ENCODE measurements at places on chromosomes 12 and 14. TPM values are rescaled to one million over a fixed set of nuclear protein-coding genes. Genes with fewer than 3 reads are reported as not detected.

GRCh38 chr12:22318108-22318737, 16.3 kb downstream of the ST8SIA1 start:
- no peaks in the 10 kb centered on the region for H3K4me1 ChIP-seq
- H3K36me3 ChIP-seq, result no peaks in the 10 kb centered on the region
- H3K27me3 ChIP-seq, result no peaks in the 10 kb centered on the region

- H3K36me3 ChIP-seq, result no peaks in the 10 kb centered on the region
- H3K27me3 ChIP-seq, result no peaks in the 10 kb centered on the region
- no peak overlapping the region for H3K4me3 ChIP-seq
- DNase-seq, result no peak
Measured at GRCh38 chr12:7142056-7142644, 12.0 kb downstream of the CLSTN3 start.

GRCh38 chr12:71763677-71764379, 9.2 kb downstream of the RAB21 start:
- no peaks in the 10 kb centered on the region for H3K4me1 ChIP-seq
- H3K27ac ChIP-seq, result no peak overlapping the region
- H3K4me3 ChIP-seq, result no peak overlapping the region
- no peak for DNase-seq
- no peaks in the 10 kb centered on the region for H3K36me3 ChIP-seq
- no peaks in the 10 kb centered on the region for H3K27me3 ChIP-seq

DNA sequence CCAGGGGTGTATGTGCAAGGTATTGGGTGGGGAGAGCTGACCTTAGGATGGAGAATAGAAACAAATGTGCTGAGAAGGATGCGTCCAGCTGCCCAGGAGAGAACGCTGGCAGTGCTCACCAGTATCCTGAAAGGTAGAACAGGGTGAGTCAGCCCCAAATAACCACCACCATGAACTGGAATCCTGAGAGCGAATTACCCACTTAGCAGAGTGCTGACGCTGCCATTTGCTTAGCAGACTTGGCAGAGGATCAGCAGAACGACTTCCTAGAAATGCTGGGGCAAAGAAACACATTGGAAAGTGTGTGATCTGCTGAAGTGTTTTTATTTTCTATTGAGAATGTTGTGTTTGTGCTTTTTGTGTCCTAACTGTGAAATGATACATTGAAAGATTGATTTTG, 213.6 kb downstream of the ADGRD1 start:
- H3K4me3 ChIP-seq, result no peak overlapping the region
- no peak overlapping the region for H3K27ac ChIP-seq
- no peaks in the 10 kb centered on the region for H3K27me3 ChIP-seq

DNA sequence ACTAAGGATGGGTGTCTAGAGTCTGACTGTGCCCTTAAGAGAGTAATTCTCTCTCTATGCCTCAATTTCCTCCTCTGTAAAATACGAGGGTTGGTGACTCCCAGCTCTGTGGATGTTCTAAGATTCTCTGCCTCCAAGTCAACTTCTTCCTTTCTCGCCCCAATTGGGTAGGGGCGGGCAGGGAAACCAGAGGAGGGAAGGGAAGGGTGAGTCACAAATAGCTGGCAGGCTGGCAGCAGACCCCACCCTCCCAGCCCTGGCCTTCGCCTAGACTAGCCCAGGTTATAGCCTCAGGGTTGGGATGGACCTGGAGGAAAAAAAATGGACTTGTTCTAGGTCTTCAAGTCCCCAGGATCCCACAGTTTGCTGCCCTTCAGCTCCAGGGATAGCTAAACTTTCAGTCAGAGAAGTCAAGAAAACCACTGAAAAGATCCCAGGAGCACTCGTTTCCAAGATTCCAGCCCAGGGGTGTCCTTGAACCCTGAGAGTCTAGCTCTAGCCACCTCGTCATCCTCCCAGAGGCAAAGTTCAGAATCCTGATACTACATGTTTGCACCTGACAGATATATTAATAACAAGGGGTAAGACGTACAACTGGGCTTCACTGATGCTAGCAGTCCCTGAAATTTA, 2.3 kb downstream of the DGKA start:
- H3K4me3 ChIP-seq, result no peak overlapping the region
- H3K36me3 ChIP-seq, result no peaks in the 10 kb centered on the region
- H3K27ac ChIP-seq, result no peak overlapping the region
- DNase-seq, result no peak

- H3K4me1 ChIP-seq, result no peaks in the 10 kb centered on the region
- no peak overlapping the region for H3K27ac ChIP-seq
- no peaks in the 10 kb centered on the region for H3K36me3 ChIP-seq
- H3K27me3 ChIP-seq, result no peaks in the 10 kb centered on the region
- no peak overlapping the region for H3K4me3 ChIP-seq
- no peak for DNase-seq
Measured at GRCh38 chr14:99889268-99889667, 96.1 kb downstream of the EML1 start.

- H3K4me1 ChIP-seq, result no peaks in the 10 kb centered on the region
- H3K27me3 ChIP-seq, result no peaks in the 10 kb centered on the region
- DNase-seq, result no peak
- no peak overlapping the region for H3K27ac ChIP-seq
- H3K36me3 ChIP-seq, result no peaks in the 10 kb centered on the region
Measured at GRCh38 chr14:52701223-52701622, 5.8 kb upstream of the PSMC6 start.

GRCh38 chr12:76201758-76202157, 117.3 kb upstream of the NAP1L1 start:
- DNase-seq, result no peak
- H3K4me3 ChIP-seq, result no peak overlapping the region
- H3K36me3 ChIP-seq, result no peaks in the 10 kb centered on the region
- H3K4me1 ChIP-seq, result no peaks in the 10 kb centered on the region
- no peaks in the 10 kb centered on the region for H3K27me3 ChIP-seq
- no peak overlapping the region for H3K27ac ChIP-seq

DNA sequence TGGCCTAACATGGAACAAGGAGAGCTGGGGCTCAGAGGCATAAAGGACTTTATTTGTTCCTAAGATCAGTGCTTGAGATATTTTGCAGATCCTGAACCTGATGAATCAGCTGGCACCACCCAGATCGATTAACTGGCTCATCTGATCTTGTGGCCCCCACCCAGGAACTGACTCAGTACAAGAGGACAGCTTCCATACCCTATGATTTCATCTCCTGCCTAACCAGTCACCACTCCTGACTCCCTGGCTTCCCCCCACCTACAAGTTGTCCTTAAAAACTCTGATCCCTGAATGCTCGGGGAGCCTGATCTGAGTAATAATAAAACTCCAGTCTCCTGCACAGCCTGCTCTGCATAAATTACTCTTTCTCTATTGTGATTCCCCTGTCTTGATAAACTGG, 5.1 kb downstream of the C12orf56 start:
- H3K36me3 ChIP-seq, result no peaks in the 10 kb centered on the region
- no peak for DNase-seq
- no peaks in the 10 kb centered on the region for H3K4me1 ChIP-seq

GRCh38 chr12:20624718-20625117, 70.4 kb upstream of the SLCO1C1 start:
- no peak overlapping the region for H3K4me3 ChIP-seq
- peaks cover 3% of the 10 kb centered on the region for H3K36me3 ChIP-seq
- no peak overlapping the region for H3K27ac ChIP-seq

GRCh38 chr12:88784166-88784565, 203.9 kb upstream of the KITLG start:
- DNase-seq, result no peak
- no peaks in the 10 kb centered on the region for H3K4me1 ChIP-seq
- H3K27me3 ChIP-seq, result no peaks in the 10 kb centered on the region

GRCh38 chr12:28500373-28501024, 310.2 kb downstream of the CCDC91 start:
- peaks cover 2% of the 10 kb centered on the region for H3K36me3 ChIP-seq
- H3K27me3 ChIP-seq, result no peaks in the 10 kb centered on the region
- H3K4me1 ChIP-seq, result no peaks in the 10 kb centered on the region

DNA sequence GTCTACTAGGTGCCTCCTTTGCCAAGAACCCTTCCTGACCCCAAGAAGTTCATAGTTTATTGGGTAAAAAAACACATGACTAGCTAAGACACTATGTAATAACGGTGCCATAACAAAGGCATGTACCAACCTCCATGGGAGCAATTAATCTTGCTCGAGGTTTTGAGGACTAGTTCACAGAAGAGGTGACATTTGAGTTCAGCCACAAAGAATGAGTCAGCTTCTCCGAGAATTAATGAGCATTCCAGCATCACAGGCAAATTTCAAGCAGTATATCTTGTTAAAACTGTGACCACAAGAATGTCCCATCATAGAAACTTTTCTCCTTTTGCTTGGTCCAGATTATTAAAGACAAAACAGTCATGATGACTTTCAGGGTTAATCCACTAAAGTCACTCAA, 113.0 kb upstream of the RAP1B start:
- H3K36me3 ChIP-seq, result no peaks in the 10 kb centered on the region
- H3K4me3 ChIP-seq, result no peak overlapping the region
- no peak overlapping the region for H3K27ac ChIP-seq
- no peak for DNase-seq

DNA sequence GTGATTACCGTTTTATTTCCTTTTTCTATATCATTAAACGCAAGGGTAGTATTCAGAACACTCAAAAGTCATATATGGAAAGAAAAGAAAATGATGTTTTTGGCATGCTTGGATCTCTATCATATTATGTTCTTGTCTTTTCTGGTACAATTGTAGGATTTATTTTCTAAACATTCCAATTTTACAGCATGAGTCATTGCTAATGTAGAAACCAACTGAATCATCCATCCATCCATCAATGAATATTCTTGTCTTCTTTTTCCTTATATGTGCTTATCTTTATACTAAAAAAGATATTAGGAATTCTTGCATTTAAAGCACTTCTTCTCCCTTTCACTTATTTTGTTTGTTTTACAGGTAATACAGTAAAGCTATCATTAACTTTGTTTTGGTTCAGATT, 20.4 kb upstream of the AMIGO2 start:
- H3K27me3 ChIP-seq, result no peaks in the 10 kb centered on the region
- H3K4me3 ChIP-seq, result no peak overlapping the region
- H3K36me3 ChIP-seq, result no peaks in the 10 kb centered on the region
- DNase-seq, result no peak
- H3K27ac ChIP-seq, result no peak overlapping the region
- peaks cover 6% of the 10 kb centered on the region for H3K4me1 ChIP-seq

GRCh38 chr14:98393527-98393926, 878.5 kb downstream of the BCL11B start:
- H3K4me1 ChIP-seq, result no peaks in the 10 kb centered on the region
- H3K36me3 ChIP-seq, result no peaks in the 10 kb centered on the region

DNA sequence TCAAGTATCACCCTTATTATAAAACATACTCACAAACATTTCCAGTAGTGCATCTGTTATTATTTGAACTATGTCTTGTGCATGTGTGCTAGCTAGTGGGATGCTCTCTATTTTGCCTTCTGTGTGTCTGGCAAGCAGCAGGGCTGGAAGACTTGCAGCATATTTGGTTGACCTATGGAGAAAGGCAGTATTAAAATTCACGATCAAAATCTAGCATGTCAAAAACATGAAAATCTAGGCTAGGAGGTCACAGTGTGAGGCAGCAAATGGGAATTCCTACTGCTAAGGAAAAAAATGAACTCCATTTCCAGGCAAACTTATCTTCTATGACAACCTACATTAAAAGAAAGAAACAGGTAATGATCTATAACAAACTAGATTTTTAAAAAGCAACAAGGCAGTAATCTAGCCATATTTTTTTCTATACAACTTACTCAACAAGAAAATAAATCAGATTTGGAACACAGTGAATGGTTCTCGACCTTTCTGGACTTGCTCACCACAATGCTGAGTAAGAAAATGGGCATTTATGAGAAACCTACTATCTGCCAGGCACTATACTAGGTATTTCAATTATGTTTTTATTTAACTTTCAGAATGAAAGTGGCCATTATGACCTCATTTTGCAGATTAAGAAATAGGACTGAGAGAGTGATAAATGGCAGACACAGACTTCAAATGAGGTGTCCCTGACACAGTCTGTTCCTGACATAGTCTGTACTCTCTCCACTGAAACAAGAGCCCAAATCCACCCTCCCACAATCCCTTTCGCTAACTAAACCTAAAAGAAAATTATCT, 96.8 kb downstream of the TXNDC16 start:
- no peaks in the 10 kb centered on the region for H3K27me3 ChIP-seq
- no peak for DNase-seq
- H3K36me3 ChIP-seq, result no peaks in the 10 kb centered on the region
- H3K27ac ChIP-seq, result no peak overlapping the region
- H3K4me3 ChIP-seq, result no peak overlapping the region
- H3K4me1 ChIP-seq, result no peaks in the 10 kb centered on the region

DNA sequence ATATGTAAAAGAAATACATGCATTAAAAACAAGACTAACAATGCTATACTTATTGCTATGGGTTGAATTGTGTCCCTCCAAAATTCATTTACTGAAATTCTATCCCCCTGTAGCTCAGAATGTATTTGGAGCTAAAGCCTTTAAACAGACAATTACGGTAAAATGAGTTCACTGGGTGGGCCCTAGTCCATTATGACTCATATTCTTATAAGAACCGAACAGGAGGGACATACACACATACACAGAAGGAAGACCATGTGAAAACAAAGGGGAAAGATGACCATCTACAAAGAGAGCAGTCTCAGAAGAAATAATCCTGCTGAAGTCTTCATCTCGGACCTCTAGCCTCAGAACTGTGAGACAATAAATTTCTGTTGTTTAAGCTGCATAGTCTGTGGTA, 77.1 kb upstream of the ANKS1B start:
- no peak overlapping the region for H3K27ac ChIP-seq
- no peaks in the 10 kb centered on the region for H3K27me3 ChIP-seq
- no peaks in the 10 kb centered on the region for H3K36me3 ChIP-seq

Gene ETFBKMT
- 4.9 TPM for total RNA-seq

Gene FZD10
- 0.72 TPM for total RNA-seq

Gene PLA2G1B
- total RNA-seq, result 1.2 TPM

Gene IL23A
- total RNA-seq, result 0.52 TPM

Gene LIMA1
- 177 TPM for total RNA-seq

Gene NOXRED1
- total RNA-seq, result 1.0 TPM

Gene EPYC
- total RNA-seq, result not detected

Measured in aorta (tissue), 5 donors.